ENCODE measurements at places on chromosomes 11 and 22.

GRCh38 chr11:110093407-110094297 lies 460 bp downstream of the ZC3H12C start:
- DNase-seq: peak; percentile 68

- peak; percentile 47 for DNase-seq
Observed at GRCh38 chr22:50314455-50315288, 7.2 kb upstream of the PLXNB2 start.

GRCh38 chr22:50236731-50237409 lies 8.0 kb downstream of the TUBGCP6 start:
- DNase-seq: no peak

DNA sequence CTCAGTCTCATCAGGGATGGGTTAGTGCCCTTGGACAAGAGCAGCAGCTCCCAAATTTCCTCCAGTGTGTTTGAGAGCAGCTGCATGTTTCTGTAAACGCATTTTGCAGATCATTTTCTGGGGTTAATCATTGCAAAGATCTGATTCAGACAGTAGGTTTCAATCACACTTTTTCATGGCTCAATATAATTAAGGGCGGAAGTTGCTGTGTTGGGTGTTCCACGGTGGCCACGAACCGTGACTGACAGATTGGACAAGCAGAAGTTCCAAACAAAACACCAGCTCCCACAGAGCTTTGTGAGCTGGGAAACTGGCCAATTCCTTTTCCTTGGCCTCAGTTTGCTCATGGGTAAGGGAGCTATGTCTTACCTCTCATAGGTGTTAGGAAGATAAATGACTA lies 8.4 kb upstream of the RASSF10 start:
- no peak for DNase-seq

DNA sequence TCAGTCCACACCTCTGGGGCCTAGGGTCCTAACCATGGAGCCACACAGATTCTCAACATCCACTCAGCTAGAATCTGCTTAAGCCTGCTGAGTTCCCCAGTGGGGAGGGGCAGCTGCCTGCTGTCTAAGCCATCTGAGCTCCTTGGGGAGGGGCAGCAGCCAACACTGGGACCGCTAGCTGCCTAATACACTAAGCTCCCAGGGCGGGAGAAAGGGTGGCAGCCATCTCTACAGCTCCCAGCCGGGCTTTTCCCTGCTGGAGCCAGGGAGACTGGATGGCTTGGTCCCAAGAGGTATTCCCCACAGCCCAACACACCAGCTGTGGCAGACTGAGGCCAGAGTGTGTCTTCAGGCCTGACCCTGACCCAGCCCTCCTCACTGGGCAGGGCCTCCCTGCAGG lies 217.3 kb upstream of the TMEM45B start:
- no peak for DNase-seq

DNA sequence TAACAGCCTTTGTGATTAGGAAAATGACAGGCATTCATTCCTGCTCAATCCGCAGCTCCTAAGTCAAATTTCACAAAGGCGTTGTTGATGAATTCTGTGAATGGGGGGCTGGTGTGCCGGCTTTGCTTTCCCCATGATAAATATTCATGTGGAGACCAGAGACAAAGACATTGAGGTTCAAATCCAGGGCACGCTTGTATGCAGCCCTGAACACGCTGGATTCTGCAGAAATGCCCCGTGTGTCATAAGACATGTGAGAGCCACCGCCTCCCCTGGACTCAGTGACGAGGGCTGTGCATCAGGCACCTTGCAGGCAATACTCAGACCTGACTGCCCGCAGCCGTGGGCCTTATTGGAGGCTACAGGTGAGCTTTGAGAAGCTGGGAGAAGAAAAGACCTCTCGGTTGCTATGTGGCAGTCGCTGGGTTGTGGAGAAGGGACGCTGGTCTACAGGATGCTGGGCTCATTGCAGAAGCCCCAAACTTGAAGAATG lies 906.2 kb downstream of the BRD1 start:
- no peak for DNase-seq

DNA sequence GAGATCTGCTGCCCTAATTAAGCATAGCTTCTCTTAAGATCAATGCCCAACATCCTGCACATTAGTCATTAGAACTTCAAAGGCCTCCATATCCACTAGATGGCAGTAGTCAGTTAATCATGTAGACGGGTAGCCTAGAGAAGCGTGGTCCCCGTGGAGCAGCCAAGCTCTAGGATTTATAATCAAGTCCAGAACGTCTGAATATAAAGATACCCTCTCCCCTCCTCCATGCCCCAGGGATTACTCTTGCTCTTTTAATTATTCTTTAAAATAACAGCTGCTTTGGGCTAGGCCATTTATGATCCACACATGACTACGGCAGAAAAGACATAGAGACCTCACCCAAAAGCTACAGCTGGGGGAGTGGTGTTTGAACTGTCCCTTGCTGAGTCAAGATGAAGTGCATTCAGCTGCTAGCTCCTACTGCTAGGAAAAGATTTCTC lies 327.6 kb upstream of the PLET1 start:
- no peak for DNase-seq

DNA sequence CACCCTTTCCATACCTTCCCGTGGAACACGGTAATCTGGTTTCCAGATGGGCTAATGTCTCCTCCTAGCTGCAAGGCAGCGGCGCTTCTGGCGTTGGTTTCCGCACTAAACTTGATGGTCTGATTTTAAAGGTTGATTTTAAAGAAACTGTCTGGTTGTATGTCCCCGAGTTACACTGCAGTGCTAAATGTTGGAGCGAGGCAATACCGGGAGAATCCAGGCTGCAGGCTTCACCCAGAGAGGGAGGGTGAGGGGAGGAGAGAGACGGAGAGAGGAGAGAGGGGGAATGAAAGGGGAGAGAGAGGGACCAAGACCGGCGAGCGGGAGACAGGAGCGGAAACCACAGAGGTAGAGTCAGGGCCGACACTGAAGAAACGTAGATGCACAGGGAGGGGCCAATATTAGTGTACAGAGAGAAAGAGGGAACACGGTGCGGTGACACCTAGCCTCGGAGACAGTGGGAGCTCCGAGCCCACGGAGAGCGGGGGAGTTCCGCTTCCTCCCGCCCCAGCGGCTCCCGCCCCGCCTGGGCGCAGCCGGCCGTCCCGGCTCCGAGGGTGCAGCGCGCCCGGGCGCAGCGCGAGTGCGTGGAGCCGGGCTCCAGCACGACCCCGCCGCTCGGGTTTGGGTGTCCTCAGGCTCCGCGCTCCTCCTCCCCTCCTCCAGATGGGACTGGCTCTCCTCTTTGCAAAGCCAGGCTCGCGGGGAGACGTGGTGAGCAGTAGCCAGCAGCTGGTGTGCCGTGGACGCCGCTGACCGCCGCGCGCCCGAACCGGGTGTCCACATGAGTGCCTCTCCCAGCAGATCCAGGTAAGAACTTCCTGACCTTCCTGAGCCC lies 71.9 kb upstream of the GRAMD1B start:
- DNase-seq: no peak

DNA sequence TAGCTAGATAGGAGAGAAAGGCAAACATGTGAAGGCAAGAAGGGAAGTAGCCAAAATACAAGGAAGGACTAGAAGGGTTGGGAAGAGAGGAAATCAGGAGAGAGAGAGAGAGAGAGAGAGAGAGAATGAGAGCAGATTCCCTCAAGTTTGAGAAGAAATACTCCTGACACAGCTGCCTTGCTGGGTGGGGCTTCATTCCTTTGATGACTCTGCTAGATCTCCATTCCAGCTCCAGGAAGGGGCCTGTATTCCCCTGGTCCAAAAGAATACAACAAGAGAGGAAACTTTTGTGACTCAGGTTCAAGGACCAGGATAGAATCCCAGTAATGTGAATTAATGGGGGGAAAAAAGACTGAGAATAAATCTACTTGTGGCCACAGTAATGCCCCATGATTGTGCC lies 62.9 kb upstream of the SPON1 start:
- DNase-seq: no peak

DNA sequence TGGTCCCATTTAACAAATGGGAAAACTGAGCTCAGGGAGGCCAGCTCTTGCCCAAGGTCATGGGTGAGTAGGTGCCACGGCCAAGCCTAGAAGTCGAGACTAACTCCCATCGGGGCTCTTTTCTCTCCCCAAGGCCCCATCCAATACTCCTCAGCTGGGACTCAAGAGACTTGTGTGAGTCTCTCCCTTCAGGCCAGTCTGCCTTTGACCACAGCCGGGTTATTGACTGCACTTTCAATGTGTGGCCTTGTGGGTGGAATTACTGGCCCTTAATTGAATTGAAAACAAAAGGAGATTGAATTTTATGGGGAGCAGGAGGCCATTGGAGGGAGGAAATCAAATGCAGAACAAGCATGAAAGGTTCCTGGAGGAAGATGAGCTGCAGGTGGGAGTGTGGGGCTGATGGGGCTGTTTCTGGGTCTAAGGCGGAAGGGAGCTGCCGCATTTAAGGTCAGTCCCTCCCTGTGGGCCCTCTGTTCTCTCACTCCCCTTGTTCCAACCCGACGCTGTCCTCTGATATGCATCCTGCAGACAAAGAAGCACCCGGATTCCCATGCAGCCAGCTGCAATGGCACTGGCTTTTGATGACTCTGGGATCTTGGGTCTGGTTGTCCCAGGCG lies 552.8 kb downstream of the MIAT start:
- no peak for DNase-seq

DNA sequence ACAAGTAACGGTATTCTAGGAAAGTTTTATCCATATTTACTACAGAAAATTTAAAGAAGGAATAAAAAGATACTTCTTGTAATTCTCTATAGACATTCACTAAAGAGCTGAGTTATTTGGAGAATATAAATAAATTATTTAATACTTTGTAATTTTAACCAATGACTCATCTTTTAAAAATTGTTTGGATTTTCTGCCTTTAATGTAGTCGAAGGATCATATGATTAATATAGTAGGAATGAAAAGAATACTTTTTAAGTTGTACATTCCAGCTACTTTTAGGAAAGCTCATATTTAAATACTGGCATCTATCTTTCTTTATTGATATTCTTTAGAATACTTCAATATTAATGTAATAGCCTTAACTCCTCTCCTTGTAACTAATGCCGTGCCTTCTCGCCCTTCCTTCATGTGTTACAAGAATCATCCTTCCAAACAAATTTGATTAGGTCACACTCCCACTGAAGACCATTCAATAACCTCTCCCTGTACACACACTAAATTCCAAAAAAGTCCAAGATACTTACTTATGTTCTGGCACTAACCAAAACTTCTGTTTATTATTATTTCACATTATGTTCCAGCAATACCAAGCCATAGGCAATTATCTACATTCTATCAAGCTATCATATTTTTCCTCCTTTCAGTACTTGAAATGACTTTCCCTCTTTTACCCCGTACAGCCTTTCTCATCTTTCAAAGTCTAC lies 501.9 kb downstream of the CNTN5 start:
- DNase-seq: no peak

GRCh38 chr11:106697058-106697457 lies 321.2 kb downstream of the GUCY1A2 start:
- DNase-seq: no peak

DNA sequence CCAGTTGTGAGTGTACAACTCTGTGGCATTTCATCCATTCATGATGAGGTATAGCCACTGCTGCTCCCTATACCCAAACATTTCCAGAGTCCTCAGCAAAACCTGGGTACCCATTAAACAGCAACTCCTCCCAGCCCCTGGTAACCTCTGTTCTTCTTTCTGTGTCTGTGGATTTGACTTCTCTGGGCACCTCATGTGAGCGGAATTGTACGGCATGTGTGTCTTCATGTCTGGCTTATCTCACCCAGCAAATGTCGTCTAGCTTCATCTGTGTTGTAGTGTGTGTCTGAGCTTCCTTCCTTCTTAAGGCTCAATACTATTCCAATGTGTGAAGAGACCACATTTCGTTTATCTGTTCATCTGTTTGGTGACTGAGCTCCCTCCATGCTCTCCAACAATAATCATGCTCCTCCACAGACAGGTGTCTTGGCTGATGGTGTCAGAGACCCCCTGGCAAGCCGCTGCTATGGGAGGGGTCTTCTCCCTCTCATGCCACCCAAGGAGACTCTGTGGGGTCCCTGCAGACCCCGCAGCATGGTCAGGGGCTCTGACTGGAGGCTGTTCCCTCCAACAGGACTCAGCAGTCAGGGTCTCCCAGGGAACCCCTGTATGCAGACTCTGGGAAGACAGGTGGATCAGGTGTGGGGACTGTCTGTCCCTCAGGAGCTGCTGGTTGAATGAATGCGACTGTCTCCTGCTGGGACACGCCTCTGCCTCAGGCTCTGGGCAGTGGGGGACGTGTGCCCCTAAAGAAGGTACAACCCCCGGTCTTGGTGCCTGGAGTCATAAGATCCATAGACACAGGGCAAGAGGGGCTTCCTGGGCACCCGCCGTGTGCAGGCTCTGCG lies 52.7 kb downstream of the SMIM38 start:
- DNase-seq: no peak

GRCh38 chr22:40322818-40323447 lies 23.4 kb upstream of the ADSL start:
- no peak for DNase-seq

- no peak for DNase-seq
Observed at GRCh38 chr11:63558459-63559157, 4.6 kb downstream of the PLAAT2 start.

DNA sequence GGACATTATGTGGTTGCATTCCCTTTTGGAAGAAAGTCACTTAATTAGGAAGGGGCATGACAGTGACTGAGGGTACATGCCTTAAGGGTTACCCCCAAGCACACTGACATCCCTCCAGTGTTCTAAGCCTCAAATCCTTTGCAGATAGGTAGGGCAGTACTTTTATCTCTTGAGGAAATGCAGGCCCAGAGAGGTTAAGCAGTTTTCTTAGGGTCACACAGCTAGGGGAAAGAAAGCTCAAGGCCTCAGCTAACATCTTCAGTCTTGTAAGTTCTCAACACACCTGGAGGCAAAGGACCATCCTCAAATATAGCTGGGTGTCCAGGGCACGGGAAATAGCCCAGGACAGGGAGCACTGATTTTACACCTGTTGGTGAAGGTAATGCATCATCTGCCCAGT lies 31.6 kb downstream of the KIAA1671 start:
- no peak for DNase-seq

DNA sequence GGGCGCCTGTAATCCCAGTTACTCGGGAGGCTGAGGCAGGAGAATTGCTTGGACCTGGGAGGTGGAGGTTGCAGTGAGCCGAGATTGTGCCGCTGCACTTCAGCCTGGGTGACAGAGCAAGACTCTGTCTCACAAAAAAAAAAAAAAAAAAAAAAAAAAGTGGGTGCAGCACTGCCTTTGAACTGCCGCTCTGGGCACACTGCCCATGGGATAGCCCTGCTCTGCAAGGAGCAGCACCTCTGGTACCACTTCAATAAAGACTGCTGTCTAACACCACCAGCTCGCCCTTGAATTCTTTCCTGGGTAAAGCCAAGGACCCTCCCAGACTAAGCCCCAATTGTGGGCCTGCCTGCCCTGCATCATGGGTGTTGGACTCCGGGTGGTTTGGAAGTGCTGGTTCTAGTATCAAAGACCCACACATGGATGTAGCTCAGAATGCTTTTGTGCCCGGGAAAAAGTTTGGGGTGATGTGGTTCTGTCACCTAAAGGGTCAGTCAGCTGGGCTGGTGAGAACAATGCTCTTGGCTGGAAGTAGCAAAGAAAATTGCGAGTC lies 444.3 kb downstream of the TBC1D22A start:
- no peak for DNase-seq

- no peak for DNase-seq
Observed at GRCh38 chr11:1358286-1358685, 31.4 kb upstream of the BRSK2 start.
